NCI-H524 (cell line): ENCODE measurements at places on chromosomes 5 and 9.

- DNase-seq = no peak
Measured at GRCh38 chr9:114224247-114224610, 68.9 kb downstream of the COL27A1 start.

DNA sequence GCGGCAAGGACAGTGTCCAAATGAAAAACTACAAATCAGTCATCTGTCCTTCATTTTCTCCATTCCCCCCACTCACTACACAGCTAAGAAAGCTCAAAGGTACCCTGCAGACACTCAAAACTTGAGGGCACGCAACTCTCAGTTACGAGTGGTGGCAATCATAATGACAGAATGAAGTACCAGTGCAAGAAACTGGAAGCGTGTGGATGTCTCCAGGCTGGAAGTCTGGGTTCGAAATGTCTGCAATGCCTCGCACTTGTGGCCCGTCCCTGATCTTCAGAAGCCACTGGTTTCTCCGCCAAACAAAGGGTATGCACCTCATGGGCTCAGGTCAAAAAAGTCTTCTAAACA is 597 bp upstream of the CENPH start:
- DNase-seq = no peak

- peak; percentile 63 for DNase-seq
Measured at GRCh38 chr5:62093976-62094375, 212.0 kb upstream of the KIF2A start.

- DNase-seq = no peak
Measured at GRCh38 chr5:33161421-33161820, 279.3 kb upstream of the TARS1 start.

- DNase-seq = no peak
Measured at GRCh38 chr5:9924614-9925013, 294.5 kb upstream of the TAS2R1 start.

- DNase-seq = peak; percentile 56
Measured at GRCh38 chr9:95157481-95158151, 159.9 kb downstream of the FANCC start.

GRCh38 chr5:77909237-77909636 is 133.1 kb upstream of the TBCA start:
- DNase-seq = no peak

GRCh38 chr5:1737790-1738405 is 61.7 kb downstream of the MRPL36 start:
- DNase-seq = no peak

- peak; percentile 89 for DNase-seq
Measured at GRCh38 chr5:88675708-88676636, 207.0 kb downstream of the MEF2C start.

DNA sequence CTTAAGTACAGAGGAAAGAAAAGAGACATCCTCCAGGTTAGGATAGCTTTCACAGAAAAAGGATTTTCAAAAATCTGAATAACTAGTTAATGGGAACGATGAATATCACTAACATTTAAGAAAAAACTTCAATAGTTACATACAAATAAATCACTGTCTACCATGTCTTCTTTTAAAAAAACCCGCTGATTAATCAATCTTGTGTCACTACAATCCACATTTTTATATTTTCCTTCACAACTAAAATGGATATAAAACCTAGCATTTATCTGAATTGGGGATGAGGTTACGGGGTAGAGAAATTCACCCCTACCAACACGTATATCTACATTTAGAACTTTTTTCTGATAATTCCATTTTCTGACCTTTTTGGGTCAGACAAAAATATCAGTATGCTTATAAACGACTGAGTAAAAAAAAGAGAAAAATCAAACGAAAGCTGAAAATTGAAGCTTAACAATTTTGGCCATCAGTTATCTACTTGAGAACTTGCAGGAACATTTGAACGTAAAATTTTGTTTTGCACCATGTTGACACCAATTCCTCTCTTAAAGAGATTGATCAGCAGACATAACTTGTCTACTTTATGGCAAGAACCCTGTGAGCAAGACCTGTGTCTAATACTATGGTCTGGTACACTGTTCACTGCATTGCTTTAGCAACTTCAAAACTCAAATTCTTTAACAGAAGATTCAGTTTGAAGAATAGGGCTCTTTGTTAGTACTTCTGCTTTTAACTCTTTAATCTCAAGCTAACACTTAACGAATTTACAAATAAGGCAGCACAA is 4.8 kb downstream of the NR3C1 start:
- DNase-seq = no peak
